ENCODE measurements at places on chromosomes 7 and 10.

DNA sequence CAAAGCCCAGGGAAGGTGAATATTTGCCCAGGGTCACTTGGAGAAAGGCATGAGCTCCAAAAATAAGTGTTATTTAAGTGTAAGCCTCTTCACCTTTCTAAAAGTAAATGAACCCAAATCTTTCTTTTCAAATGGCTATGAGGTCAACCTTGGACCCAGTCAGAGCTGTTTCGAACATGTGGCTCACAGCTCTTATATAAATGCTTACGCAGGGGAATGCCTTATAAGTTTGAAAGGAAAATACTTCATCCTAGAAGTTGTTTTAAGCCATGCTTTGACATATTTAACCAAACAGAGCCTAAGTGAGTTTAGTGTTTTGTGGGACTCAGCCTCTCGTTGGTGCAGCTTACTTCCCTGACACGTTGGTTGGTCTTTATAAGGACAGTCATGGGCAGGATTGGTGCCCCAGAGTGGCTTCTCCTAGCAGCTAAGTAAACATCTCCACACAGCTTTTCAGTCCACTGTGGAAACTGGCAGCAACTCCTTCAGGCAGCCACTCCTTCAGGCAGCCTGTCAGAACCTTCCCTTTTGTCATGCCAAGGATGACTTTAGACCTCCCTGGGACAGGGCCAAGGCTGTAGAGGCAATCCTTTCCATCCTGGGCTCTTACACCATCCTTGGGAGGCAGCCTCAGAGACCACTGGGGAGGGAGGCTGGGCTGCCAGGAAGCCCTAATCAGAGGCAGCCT, 43.6 kb downstream of the MINDY4 start:
- DNase-seq = no peak

GRCh38 chr7:135386776-135387175, 123.1 kb downstream of the CNOT4 start:
- DNase-seq = no peak

DNA sequence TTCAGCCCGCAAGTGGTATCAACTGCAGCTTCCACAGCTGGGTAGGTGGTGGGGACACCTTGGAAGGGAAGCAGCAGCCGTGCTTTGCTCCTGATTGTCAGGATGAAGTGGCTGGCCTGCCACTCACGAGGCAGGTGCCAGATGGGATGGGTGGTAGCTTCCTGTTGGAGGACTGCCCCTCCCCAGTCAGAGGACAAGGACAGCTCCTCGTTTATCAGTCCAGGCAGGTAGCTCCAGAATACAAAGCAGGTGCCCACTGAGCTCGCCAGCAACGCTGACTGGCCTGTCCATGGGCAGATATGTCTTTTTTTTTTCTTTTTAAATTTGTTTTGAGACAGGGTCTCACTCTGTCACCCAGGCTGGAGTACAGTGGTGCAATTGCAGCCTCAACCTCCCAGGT, 431.3 kb downstream of the GALNT17 start:
- no peak for DNase-seq

GRCh38 chr10:133158756-133159610, 1.0 kb upstream of the KNDC1 start:
- peak; percentile 25 for DNase-seq

DNA sequence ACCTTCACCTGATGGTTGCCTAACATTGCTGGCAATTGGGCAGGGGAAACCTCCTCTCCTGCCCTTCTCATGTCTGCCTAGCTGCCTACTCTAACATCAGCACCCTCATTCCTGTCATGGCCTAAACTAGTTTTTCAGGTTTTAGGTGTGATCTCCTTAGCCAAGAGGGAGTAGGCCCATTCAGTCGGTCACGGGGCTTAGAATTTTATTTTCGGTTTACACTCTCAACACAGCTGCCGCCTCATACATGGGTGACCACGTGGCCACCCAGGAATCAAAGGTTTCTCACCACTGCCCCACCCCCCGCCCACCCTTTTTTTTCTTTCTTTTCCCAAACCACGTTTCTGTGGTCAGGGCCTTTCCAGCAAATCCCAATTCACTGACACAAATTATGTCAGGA, 97.2 kb downstream of the RALA start:
- peak; percentile 85 for DNase-seq

Measured in Calu3 (cell line).